ENCODE measurements at places on chromosomes 7 and 10.

DNA sequence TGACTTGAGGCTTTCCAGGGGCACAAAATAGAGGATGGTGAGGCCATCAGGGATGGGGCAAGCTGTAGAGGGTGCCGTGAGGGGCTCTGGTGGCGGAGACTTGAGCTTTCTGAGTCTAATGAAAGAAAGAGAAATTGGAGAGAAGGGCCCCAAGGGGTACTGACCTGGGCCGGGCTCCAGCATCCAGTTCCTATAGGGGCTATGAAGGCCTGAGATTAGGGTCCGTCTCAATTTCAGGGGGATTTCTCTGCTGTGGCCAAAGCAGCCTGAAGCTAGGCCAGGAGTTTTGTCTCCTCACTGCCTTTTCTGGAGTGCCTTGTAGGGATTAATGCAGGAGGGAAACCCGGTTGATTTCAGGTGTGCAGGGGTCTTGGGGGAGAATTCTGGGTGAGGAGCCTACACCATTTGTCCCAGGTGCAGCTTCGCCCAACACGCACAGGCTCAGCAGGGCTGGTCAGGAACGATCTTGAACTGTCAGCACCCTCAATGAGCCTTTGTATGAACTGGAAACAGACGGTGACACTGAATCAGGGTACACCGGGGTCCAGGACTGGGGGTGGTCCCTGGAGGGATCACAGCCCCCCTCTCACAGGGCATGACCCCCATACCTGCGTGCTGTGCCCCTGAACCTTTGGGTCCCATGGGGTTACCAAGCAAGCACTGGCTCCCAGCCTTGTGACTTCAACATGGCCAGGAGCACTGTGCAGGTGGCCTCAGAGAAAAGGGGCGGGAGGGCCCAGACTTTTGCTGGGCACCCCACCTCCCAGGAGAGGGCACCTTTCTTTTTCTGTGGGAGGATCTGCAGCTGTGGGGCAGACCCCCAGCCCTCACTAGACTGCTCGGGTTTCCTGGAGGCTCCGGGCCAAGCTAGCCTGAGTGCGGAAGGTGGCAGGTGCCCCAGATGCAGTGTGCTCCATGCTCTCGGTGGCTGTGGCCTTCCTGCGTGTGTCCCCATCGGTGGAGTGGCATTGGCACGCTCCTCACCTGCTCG, 122.9 kb upstream of the RET start:
- H3K4me1 ChIP-seq = no peaks in the 10 kb centered on the region
- H3K27me3 ChIP-seq = no peaks in the 10 kb centered on the region
- H3K36me3 ChIP-seq = no peaks in the 10 kb centered on the region
- no peak overlapping the region for H3K4me3 ChIP-seq

- no peaks in the 10 kb centered on the region for H3K27me3 ChIP-seq
- H3K4me1 ChIP-seq = no peaks in the 10 kb centered on the region
- no peaks in the 10 kb centered on the region for H3K36me3 ChIP-seq
- H3K4me3 ChIP-seq = no peak overlapping the region
Observed at GRCh38 chr7:71442492-71443190, 310.7 kb downstream of the GALNT17 start.

DNA sequence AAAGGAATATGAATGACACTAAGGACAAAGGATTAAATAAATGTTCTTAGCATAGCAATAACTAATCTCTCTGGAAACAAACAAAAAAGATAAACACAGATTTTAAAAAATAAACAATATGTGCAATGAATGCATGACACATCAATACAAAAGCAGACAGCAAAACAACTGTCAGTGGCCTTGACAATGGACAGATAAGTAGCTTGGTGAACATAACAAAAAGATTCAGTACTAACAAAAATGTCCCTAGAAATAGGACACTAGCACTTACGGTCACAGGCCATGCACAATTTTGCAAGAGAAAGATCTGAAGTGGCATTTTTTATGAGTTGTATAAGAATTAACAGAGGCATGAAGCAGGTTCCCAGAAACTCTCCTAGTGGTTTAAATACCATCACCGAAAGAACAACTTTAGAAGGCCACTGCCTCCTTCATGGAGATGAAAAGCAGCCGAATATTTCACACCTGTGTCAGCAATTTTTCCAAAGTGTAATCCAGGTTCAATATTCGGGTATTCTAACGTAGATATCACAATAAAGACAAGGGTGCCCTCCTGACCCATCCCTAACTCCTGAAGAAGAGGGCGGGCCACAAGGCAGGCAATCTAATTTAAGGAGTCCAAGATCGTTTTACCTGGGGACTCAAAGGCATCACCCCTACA, 231.3 kb upstream of the MKLN1 start:
- peaks cover 22% of the 10 kb centered on the region for H3K36me3 ChIP-seq
- H3K27me3 ChIP-seq = no peaks in the 10 kb centered on the region
- H3K4me3 ChIP-seq = no peak overlapping the region
- no peak for DNase-seq

- no peak overlapping the region for H3K4me3 ChIP-seq
- H3K27me3 ChIP-seq = peaks cover 3% of the 10 kb centered on the region
Observed at GRCh38 chr10:99457813-99458212, 27.4 kb upstream of the GOT1 start.

GRCh38 chr10:94088926-94089381, 95.2 kb downstream of the PLCE1 start:
- H3K27me3 ChIP-seq = peaks cover 3% of the 10 kb centered on the region
- no peak overlapping the region for H3K27ac ChIP-seq
- no peak overlapping the region for H3K4me3 ChIP-seq
- no peaks in the 10 kb centered on the region for H3K36me3 ChIP-seq

DNA sequence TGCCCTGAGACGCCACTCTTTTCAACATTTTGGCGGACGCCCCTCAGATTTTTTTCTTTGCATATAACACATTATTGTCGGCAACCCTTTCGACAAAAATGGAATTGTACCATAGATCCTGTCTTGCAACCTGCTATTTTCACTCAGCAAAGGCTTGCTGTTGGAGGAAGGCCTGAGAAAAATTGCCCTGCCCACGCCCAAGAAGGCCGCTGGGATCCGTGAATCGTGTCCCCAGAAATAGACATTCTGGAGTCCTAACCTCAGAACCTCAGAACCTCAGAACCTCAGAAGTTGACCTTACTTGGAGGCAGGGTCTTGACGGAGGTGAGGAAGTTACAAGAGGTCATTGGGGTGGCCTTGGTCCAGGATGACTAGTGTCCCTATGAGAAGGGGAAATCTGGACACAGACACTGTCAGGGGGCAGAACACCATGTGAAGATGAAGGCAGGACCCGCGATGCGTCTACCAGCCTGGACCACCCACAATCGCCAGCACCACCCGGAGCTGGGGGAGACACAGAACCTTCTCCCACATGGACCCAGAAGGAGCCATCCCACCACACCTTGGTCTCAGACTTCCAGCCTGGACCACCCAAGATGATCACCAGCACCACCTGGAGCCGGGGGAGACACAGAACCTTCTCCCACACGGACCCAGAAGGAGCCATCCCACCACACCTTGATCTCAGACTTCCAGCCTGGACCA, 19.1 kb upstream of the DNAAF5 start:
- H3K27ac ChIP-seq = no peak overlapping the region
- H3K4me3 ChIP-seq = no peak overlapping the region
- H3K27me3 ChIP-seq = peaks cover 5% of the 10 kb centered on the region
- no peaks in the 10 kb centered on the region for H3K36me3 ChIP-seq
- no peaks in the 10 kb centered on the region for H3K4me1 ChIP-seq

DNA sequence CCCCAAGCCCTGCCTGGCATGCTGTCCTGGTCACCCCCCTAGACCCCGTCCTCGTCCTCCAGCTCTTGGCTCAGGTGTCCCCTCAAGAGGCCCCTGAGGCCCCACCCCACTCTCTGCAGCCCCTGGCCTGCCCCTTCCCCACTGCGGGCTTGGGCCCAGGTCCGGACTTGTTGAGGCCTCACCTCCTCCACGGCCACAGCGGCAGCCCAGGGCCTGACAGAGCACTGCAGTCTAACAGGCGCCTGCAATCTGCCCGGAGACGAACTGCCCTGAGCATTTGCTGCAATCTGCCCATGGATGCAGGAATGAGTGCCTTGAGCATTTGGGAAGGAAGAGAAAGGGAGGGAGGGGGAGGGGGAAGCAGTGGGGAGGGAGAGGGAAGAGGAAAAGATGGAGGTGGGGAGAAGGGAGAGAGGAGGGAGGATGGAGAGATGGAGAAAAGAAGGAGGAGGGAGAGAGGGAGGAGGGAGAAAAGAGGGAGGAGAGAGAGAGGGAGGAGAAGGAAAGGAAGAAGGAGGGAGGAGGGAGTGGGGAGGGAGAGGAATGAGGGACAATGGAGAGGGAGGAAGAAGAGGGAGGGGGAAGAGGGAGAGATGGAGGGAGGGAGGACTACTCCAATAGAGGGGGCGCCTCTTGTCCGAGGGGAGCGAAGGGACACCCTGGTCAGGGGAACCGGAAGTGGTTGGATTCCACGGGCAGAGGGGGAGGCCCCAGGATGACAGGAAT, 73.9 kb downstream of the PDGFA start:
- H3K27ac ChIP-seq = no peak overlapping the region
- peaks cover 5% of the 10 kb centered on the region for H3K4me1 ChIP-seq
- H3K27me3 ChIP-seq = peaks cover 8% of the 10 kb centered on the region
- no peak for DNase-seq
- no peaks in the 10 kb centered on the region for H3K36me3 ChIP-seq

DNA sequence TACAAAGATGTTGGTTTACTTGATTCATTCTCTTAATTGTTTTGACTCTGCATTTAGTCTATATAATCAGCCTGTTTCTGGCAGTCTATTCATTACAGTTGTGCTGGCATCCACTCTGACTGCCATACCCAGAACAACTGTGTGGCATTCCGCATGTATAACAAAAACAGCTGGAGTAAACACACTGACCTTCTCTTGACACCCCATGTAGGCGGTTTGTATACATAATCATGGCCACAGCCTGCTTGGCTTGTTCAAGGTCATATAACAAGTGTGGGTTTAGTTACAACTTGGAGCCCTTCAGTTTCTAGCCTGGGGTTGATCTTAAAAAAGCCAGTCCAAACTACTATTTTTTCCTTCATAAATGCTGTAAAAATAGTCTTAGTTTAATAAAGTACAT, 70.9 kb downstream of the MBL2 start:
- no peak overlapping the region for H3K27ac ChIP-seq
- no peak overlapping the region for H3K4me3 ChIP-seq
- no peak for DNase-seq
- no peaks in the 10 kb centered on the region for H3K27me3 ChIP-seq
- no peaks in the 10 kb centered on the region for H3K4me1 ChIP-seq
- no peaks in the 10 kb centered on the region for H3K36me3 ChIP-seq

DNA sequence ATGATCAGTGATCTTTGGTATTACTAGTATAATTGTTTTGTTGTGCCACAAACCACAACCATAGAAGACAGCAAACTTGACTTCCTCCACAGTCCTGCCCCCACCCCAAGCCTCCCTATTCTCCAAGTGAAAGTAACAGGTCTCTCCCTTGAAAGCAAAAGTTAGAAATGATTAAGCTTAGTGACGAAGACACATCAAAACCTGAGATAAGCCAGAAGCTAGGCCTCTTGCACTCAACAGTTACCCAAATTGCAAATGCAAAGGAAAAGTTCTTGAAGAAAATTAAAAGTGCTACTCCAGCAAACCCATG, 7.5 kb downstream of the SAR1A start:
- H3K36me3 ChIP-seq = no peaks in the 10 kb centered on the region
- DNase-seq = peak; percentile 33
- H3K4me1 ChIP-seq = peaks cover 45% of the 10 kb centered on the region
- no peak overlapping the region for H3K4me3 ChIP-seq
- peak overlapping the region; percentile 55 for H3K27ac ChIP-seq

DNA sequence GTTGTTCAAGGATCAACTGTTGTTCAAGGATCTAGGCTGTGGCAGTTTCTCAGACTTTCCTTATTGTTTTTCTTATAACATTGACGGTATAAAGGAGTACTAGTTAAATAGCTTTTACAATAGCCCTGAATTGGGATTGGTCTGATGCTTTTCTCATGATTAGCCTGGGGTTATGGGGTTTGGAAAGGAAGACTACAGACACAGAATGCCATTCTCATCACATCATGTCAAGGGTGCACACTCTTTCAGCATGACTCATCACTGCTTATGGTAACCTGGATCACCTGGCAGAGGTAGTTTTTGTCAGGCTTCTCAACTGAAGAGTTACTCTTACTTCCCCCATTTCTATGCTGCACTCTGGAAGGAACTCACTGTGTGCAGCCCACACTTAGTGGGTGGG, 194.2 kb upstream of the NPSR1 start:
- H3K4me3 ChIP-seq = no peak overlapping the region
- no peaks in the 10 kb centered on the region for H3K4me1 ChIP-seq
- H3K36me3 ChIP-seq = no peaks in the 10 kb centered on the region
- H3K27me3 ChIP-seq = no peaks in the 10 kb centered on the region
- H3K27ac ChIP-seq = no peak overlapping the region

DNA sequence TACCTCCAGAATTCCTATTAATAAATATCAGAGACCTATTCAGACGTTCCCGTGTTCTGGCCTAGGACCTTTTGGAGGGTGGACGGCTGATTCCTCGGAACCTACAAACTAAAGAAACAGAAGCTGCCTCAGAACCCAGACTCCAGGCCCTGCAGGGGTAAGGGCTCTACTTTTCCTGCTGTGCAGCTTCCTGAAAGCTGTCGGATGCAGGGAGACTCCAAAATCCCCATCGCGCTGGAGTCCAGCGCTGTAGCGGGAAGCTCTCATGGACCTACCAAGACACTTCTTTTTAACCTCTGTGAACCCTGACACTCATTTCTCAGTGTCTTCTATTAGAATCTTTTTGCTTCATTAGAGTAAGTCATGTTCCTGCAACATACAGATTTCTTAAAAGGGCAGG, 244.5 kb upstream of the PITRM1 start:
- H3K4me1 ChIP-seq = peaks cover 12% of the 10 kb centered on the region
- no peak overlapping the region for H3K27ac ChIP-seq
- no peaks in the 10 kb centered on the region for H3K36me3 ChIP-seq
- no peaks in the 10 kb centered on the region for H3K27me3 ChIP-seq
- DNase-seq = no peak

DNA sequence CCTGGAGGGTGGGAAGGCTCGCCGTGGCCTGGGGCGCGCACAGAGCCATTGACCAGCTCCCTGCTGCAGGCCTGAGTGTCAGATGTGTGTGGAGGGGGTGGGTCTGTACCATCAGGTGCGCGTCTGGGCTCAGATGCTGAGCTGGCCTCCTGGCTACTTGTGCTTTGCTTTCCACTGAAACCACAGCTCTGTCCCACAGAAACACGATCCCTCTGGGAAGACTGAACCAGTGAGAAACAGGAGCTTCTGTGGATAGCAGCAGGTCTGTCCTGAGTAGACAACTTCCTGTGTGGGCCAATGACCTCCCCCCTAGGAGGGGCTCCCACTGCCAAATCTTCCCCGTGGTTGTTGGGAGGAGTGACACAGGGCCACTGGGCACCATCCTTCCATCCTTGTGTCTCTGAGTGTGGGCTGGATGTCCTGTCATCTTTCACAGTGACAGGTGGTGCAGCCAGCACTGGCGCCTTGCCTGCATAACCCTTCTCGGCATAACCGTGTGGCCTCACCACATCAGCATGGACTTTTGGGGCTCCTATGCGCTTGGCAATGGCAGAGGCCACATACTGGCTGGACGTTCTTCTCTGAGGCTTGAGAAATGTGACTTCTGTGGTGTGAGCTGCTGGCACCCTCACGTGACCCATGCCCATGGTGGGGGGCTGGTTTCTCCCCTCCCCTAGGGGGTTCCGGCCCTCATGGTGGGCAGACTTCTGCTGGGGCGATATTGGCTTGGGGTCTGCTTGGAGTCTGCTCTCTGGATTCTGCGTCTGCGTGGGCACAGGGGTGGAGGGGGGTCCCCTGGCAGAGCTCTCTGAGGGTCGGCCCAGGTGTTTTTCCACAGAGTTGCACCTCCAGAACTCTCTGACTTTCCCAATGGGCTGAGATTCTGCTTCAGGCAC, 245.5 kb upstream of the GRB10 start:
- no peaks in the 10 kb centered on the region for H3K4me1 ChIP-seq
- no peak for DNase-seq
- no peak overlapping the region for H3K27ac ChIP-seq
- no peaks in the 10 kb centered on the region for H3K36me3 ChIP-seq
- no peaks in the 10 kb centered on the region for H3K27me3 ChIP-seq

Data from T-cell (primary cell).